ENCODE measurements at places on chromosomes 5 and 9.

DNA sequence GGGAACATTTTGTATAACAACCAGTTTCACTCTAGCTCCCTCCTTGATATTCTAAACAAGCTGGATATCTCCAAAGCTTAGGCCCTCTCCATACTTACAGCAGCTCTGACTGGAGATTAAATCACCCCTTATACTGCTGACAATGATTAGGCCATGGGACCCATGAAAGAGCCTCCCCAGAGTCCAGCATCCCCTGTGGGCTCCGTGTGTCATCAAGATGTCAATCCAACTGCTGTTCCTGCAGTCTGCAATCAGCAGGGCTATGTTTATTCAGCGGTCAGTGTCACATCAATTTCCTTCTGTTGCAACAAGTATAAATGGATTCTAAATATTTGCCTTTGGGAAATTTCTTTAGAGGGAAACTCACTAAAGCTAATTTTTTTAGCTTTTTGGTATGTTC, 26.6 kb downstream of the PCDHAC2 start:
- DNase-seq: no peak

- DNase-seq: no peak
Observed at GRCh38 chr5:27571681-27572080, 533.3 kb upstream of the CDH9 start.

- DNase-seq: no peak
Observed at GRCh38 chr5:141716009-141716408, 34.0 kb upstream of the ARAP3 start.

DNA sequence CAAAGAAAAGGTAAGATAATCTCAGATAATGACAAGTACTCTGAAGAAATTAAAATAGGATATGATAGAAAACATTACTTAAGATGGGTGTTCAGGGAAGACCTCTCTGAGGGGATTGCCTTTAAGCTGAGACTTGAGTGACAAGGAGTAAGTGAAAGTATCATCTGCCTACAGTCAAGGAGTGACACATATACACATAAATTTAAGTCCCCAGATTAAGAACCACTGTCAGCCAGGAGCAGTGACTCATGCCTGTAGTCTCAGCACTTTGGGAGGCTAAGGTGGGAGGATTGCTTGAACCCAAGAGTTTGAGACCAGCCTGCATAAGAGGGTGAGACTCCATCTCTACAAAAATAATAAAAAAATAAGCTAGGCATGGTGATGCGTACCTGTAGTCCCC, 19.7 kb upstream of the ANKHD1 start:
- no peak for DNase-seq

- no peak for DNase-seq
Observed at GRCh38 chr5:53334431-53334941, 145.9 kb upstream of the FST start.

DNA sequence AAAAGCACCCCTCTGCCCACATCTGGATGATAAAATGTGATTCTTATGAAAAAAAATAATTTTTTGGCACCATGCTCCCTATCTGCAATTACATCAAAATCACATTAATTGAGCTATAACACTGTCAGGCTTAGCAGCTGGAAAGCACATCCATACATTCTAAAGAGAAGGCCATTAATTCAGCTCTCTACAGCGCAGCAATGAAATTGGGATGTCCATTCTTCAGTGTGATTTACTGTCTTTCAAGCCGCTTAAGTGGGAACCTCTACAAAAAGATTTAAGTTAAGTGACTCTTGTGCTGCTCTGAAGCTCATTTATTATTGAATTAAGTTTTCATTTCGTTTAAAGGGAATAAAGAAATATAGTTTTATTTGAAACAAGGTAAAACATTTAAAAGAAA, 171.3 kb downstream of the EBF1 start:
- no peak for DNase-seq

DNA sequence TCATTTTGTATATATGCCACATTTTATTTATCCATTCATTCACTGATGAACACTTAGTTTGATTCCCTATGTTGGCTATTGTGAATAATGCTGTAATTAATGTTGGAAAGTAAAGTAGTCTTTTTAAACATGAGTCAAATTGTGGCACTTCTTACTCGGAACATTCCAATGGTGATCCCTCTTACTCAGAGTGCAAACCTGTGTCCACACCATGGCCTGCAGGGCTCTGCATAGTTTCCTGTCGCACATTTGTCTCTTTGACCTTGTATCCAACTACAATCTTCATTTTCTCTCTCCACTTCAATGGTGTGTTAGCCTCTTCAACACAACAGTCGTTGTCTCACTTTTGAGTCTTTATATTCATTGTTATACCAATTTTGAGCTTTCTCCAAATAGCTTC, 98.1 kb upstream of the PAPPA start:
- no peak for DNase-seq

DNA sequence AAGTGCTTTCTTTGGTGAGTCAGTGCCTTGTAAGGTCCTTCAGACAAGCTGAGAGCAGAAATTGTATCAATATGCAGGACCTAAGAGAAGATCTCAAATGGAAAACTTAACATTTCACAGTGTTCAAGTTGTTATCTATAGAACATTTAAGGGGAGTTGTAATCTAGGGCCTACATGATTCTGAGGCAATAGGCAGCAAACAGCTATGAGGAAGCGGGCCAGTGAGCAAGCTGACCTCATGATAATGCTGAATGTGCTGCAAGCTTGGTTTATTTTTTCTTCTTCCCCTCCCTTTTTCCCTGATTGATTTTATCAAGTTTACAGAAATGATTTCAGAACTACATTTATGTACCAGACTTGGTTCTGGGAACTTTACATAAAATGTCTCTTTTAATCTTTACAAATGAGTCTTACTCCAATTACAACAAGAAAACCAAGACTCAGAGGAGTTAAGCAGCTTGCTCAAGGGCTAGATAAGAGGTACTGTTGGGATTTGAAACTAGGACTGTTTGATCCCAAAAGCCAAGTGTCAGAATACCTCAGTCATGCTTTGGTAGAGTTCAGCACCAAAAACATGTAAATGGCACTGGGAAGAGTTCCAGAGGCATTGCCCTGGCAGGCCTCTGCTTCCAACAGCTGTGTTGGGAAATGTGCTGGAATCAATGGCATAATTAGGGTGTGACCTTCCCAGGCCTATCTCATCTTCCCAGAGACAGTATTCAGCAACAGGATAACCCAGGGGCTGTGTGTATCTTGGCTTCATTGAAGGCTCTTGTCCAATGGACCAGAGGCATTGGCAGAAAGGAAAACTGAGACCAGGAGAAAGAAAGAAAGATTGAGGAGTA, 130.1 kb downstream of the LRRC70 start:
- no peak for DNase-seq

GRCh38 chr5:2905741-2906140, 154.3 kb upstream of the IRX2 start:
- no peak for DNase-seq

DNA sequence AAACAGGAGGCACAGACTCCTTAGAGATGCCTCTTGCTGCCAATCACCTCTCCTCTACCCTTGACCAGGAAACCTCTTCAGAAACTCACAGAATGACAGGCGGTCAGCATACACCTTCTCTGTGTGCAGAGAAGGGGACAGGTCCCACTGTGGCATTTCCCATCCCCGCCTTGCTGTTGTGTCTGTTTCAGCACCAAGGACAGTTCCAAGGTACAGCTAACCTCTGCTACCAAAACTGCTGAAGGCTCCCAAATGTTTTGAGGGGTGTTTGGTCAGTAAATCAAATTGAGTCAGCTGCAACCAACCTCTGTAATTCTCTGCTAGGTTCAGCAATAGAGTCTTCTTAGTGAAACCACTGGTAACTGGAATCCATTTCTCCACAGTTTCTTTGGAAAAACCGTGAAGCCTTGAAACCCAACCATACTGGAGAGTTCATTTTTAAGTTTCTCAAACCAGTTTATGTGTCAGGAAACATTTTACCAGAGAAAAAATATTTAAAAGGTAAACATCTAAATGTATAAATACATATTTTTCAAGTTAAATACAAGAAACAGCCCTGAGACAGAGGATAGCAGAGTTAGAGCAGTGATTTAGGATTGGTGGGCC, 122.0 kb downstream of the DRD1 start:
- DNase-seq: no peak

DNA sequence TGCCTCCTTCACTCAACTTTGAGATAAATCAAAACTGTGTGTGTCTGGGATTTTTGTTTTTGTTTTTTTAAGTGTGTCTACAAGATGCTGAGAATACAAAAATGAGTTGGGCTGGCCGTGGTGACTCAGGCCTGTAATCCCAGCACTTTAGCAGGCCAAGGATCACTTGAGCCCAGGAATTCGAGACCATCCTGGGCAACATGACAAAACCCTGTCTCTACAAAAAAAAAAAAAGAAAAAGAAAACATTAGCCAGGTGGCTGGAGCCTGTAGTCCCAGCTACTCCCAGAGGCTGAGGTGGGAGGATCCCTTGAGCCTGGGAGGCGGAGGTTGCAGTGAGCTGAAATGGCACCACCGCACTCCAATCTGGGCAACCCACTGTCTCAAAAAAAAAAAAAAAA, 21.0 kb downstream of the HNRNPK start:
- no peak for DNase-seq

DNA sequence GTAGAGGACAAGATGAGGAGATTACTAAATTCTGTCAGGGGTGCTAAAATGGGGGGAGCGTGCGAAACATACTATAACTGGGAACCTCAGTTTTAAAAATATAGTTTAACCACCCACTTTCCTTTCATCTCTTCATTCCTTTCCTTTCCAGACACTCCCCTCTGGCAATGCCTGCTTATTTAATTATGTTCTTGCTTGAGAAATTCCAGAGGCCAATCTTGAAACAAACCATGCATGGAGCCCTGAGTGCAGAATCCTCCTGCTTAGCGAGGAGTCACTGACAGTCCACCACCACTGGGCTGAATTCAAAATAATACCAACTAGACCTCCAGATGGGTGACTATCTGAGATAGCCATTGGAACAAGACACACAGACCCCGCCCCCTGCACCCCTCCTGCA, 29.7 kb upstream of the C9orf72 start:
- DNase-seq: no peak

DNA sequence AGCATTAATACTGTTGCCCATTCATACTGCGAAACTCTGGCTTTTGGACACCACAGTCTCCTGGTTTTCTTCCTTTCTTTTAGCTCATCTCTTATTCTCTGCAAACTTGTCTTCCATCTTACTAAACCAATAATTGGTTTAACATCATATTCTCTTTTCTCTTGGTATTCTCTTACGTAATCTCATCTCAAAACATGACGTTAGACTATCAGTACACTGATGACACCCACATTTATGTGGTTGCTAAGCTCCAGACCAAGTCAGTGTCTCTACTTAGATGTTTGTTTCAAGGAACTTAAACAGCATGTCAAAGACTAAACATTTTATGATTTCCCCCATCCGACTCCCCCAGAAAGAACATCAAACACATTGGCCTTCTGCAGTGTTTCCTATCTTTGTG, 2.1 kb downstream of the PRRC1 start:
- DNase-seq: no peak

DNA sequence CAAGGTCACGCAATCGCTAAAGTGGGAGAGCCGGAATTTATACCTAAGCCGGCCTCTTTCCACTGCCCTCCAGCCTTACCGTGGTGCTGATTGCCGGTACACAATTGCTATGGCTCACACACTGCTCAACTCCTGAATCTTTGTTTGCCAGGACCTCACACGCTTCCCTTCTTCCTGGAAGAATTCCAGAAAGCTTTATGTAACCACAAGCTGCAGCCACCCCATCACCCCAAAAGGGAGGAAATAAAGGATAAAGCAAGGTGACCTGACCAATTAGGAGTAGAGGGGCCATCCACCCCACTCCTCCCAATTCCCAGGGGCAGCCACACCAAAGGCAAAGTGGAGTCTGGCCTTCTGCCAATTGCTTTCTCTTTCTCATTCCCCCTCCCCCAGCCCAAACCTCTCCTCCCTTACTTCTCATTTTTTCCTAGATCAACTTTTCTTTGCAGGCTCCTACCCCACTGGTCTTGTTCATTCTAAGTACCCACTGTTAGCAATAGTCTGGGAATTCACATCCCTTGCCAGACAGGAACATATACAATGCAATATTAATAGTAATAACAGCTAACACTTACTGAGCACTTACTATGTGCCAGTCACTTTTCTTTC, 18.0 kb upstream of the CDC23 start:
- DNase-seq: no peak

- DNase-seq: no peak
Observed at GRCh38 chr5:44443172-44443571, 54.0 kb upstream of the FGF10 start.

GRCh38 chr5:34886392-34887119, 28.7 kb downstream of the RAD1 start:
- no peak for DNase-seq

DNA sequence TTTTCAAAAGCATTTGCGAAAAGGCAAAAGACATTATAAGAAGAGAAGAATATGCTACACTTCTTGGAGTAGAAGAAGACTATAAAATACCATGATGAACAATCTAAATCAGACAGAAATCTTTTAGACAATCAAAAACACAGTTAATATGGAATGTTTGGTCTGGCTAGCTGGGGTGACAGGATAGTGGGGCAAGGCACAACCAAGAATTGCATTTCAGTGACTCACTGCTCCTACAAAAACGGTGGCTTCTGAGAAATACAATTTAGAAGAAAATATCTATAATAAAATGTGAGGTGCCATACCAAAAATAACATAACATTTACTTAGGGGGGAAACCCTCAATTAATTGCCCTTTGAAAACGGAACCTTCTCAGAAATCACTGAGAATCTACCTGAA, 363.4 kb downstream of the NPR3 start:
- DNase-seq: no peak

DNA sequence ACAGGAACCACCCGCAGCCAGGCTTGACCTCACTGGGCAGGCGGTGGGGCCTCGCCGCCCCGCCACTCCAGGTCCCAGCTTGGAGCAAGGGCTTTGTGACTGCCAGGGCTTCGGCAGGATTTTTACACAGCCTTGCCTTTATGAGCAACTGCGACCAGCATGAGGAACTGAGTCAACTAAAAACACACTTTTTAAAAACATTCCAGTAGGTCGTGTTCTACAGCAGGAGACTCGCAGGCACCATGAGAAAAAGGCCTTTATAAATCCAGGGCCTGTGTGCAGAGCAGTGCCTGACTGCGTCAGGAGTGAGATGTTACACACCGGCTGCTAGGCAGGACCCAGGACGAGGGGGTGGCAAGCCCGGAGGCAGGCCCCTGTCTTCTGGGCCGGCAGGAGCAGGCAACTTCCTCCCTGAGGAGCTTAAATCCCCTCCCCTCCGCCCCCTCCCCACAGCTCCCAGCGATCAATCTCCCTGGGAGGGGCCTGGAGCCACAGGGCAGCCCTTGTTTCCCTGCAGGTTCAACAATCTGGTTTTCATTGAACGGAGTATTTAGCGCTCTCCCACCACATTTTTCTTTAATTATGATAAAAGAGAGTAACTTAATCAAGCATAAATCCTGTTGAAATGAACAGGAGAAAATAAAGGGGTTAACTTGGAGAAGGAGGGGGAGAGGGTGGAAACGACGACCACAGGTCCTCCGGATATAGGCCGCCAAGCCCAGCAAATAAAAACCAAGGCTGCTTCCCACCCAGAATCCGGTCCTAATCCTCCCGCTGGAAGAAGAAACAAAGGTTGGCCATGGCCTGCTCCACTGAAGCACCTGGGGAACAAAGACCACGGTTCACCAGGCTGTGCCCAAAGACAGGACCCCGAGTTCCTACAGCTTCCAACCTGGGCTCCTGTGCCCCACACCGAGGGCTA, 92.5 kb downstream of the ROR2 start:
- DNase-seq: no peak
